Stomach (tissue), 19 donors: ENCODE measurements at places on chromosomes 1 and 21. TPM values are rescaled to one million over a fixed set of nuclear protein-coding genes. Genes with fewer than 3 reads are reported as not detected.

SERPINC1 gene
- 0.20 TPM for polyA plus RNA-seq

PRKCZ gene
- polyA plus RNA-seq = 23.7 TPM

GRCh38 chr1:20061866-20062265 lies 8.1 kb upstream of the PLA2G5 start:
- H3K4me3 ChIP-seq = no peak overlapping the region
- H3K4me1 ChIP-seq = no peaks in the 10 kb centered on the region
- no peaks in the 10 kb centered on the region for H3K27me3 ChIP-seq
- H3K27ac ChIP-seq = no peak overlapping the region

DNA sequence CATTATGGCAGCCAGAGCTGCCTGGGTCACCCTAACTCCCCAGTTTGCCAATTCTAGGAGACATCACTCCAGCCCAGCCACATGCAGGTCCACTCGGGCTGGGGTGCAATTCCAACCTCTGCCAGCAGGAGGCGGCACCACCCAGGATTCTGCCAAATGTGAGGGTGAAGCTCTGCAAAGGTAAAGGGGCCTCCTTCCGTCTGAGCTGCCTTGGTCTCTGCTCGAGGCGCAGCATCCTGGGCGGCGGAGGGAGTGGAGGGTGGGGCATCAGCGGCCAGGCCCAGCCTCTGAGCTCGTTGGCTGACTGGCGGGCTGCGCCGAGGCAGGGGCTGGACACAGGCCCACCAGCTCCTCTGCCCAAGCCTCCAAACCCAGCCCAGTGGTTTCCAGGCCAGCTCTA lies 63.8 kb downstream of the ARHGEF16 start:
- H3K4me1 ChIP-seq = no peaks in the 10 kb centered on the region
- no peaks in the 10 kb centered on the region for H3K27me3 ChIP-seq
- no peak overlapping the region for H3K27ac ChIP-seq
- H3K36me3 ChIP-seq = no peaks in the 10 kb centered on the region
- no peak for DNase-seq
- no peak overlapping the region for H3K4me3 ChIP-seq

DNA sequence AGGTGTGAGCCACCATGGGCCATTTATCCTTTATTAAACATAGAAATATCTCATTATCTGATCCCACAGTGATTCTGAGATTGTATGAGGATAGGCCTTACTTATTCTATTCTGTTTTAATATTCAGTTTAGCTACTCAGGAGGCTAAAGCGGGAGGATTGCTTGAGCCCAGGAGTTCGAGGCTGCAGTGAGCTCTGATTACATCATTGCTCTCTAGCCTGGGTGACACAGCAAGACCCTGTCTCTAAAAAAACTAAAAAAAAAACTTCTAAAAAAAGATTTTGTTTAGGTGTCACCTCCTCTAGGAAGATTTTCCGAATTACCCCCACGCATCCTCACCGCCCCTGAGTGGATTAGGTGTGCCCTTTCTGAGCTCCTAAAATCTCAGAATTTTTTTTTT lies 14.3 kb upstream of the HNRNPU start:
- no peaks in the 10 kb centered on the region for H3K36me3 ChIP-seq
- no peak overlapping the region for H3K27ac ChIP-seq
- H3K27me3 ChIP-seq = no peaks in the 10 kb centered on the region
- H3K4me3 ChIP-seq = no peak overlapping the region

UBE2Q1 gene
- 31.9 TPM for polyA plus RNA-seq

UBR4 gene
- 41.9 TPM for polyA plus RNA-seq

DNA sequence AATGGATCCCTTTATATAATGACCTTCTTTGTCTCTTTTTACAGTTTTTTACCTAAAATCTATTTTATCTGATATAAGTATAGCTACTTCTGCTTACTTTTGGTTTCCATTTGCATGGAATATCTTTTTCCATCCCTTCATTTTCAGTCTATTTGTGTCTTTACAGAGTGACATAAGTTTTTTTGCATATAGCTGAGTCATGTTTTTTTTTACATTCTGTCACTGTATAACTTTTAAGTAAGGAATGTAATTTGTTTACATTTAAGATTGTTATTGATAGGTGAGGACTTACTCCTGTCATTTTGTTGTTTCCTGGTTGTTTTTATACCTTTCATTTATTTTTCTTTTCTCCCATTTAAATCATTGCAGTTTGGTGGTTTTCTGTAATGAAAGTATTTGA lies 402.7 kb upstream of the ADGRL2 start:
- no peaks in the 10 kb centered on the region for H3K4me1 ChIP-seq
- no peak for DNase-seq
- H3K4me3 ChIP-seq = no peak overlapping the region
- no peaks in the 10 kb centered on the region for H3K27me3 ChIP-seq
- no peak overlapping the region for H3K27ac ChIP-seq
- H3K36me3 ChIP-seq = no peaks in the 10 kb centered on the region
